NCI-H69 (cell line): ENCODE measurements at places on chromosomes 4 and X.

GRCh38 chr4:116055857-116056827, 942.7 kb upstream of the NDST4 start:
- DNase-seq: peak; percentile 27

DNA sequence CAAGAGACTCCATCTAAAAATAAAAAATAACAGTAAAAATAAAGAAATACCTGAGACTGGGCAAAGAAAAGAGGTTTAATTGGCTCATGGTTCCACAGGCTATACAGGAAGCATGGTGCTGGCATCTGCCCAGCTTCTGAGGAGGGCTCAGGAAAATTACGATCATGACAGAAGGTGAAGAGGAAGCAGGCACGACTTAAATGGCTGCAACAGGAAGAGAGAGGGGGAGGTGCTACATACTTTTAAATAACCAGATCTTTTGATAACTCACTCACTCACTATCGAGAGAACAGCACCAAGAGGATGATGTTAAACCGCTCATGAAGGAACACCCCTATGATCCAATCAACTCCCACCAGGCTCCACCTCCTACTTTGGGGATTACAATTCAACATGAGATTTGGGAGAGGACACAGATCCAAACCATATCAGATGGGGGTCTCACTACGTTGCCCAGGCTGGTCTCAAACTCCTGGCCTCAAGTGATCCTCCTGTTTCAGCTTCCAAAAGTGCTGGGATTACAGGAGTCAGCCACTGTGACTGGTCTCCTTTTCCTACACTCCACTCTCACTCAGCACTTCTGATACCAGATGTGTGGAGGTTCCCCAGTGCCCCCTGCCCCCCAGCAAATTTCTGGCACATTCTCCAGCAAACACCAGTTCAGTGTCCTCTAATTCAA, 11.9 kb upstream of the ZNF157 start:
- DNase-seq: peak; percentile 15

DNA sequence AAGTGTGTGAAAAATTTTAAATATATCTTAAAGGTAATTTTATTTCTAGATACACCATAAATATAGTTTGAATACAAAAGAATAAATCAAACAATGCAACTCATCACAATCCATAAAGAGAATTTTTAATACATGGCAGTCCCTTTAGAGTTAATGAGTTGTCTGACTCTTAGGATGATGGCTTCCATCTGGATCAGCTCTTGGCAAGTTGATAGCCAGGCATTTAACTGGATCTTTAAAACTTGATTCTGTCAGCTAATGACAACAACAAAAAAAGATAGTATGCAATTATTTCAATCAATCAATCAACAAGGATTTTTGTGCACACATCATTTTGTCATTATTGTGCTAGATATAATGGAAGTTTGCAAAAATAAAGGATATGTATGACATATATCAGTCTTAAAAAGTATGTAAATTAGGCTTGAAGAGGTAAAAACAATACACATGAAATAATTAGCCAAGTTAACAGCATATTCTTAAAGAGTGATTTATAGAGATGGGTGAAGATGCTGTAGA, 174.9 kb upstream of the PCDH18 start:
- peak; percentile 64 for DNase-seq

GRCh38 chrX:70432936-70433847, 10.1 kb downstream of the GDPD2 start:
- DNase-seq: no peak

DNA sequence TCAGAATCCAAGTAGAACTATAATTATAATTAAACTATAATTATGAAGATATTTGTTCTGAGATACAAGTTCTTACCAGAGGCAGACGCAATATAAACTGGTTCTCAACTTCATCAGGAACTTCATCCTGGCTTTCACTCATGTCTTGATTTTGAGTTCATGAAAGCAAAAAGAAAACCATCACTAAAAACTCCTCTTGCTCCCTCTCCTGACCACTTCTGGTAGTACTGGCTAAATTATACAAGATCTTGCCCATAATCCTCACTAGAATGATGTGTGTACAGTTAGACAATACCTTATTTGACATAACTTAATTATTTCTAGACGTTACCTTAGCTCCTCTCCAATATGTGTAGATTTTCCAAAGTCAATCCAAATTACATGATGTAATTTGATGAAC, 3.7 kb downstream of the TAF7L start:
- DNase-seq: peak; percentile 45
